ENCODE measurements at places on chromosomes 1 and 21.
A peak's percentile ranks its signal among the peaks of the same experiment; 100 is the strongest.

- DNase-seq, result no peak
These were observed 19.1 kb upstream of the TMCO1 start for GRCh38 chr1:165787741-165788140.

GRCh38 chr1:56788588-56788987, 30.6 kb downstream of the FYB2 start:
- DNase-seq, result no peak

GRCh38 chr1:29966526-29967045, 730.3 kb downstream of the PTPRU start:
- DNase-seq, result no peak

- peak; percentile 80 for DNase-seq
These were observed 6.6 kb downstream of the NID1 start for GRCh38 chr1:236058141-236058934.

GRCh38 chr1:86324130-86324822, 71.8 kb downstream of the ODF2L start:
- no peak for DNase-seq

DNA sequence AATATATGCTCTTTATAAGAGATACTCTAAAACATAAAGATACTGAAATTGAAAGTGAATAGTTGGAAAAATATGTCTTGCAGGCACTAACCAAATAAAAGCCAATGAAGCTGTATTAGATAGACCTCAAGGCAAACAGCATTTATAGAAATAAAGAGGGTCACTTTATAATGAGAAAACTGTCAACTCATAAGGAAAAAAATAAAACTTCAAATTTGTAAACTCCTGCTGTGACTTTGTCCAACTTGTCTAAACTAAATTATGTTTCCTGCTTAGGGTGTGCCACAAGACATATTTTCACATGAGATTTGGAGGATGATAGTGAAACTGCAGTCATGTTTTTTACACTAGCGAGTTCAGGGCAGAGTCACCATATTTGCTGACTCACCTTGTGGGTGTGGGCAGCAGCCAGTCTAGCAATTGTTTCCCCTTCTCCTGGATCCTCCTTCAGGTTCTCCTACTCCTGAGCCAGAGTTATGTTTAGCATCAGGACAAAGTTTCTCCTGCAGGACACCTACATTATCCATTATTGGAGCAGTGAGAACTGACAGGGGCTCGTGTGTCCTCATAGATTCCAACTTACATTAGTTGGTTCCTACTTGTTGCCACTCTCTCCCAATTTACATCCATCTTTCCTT, 43.8 kb downstream of the CD53 start:
- peak; percentile 43 for DNase-seq

DNA sequence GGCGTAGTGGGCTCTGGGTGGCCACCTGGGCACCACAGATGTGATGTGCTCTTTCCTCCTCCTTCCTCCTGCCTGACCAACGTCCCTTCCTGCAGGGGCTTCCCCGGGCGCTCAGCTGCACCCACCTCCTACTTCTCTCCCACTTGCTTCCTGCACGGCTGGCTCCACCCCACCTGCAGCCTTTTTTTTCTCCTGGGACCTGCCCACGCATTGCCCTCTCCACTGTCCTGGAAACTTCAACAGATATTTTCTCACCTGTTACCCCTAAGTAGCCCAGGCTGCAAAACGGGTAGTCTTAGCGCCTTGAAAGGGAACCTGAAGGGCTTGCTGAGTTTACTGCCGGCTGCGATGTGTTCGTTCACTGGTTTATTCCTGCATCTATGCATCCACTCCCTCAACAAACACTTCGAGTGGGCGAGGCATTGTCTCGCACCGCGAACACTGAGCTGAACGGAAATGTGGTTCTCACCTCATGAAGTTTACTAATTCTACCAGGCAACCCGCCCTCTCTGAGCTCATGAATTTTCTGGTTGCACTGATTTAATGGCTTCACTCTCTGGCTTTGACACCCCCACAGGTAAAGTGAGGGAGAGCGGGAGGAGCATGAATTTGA, 23.6 kb downstream of the ZBTB18 start:
- DNase-seq, result no peak

GRCh38 chr1:215672482-215672881, 105.4 kb downstream of the KCTD3 start:
- no peak for DNase-seq

GRCh38 chr1:235726557-235726956, 77.0 kb upstream of the GNG4 start:
- no peak for DNase-seq
